Right kidney (tissue), 9 donors: ENCODE measurements at places on chromosomes 2 and 18.
A peak's percentile ranks its signal among the peaks of the same experiment; 100 is the strongest.

DNA sequence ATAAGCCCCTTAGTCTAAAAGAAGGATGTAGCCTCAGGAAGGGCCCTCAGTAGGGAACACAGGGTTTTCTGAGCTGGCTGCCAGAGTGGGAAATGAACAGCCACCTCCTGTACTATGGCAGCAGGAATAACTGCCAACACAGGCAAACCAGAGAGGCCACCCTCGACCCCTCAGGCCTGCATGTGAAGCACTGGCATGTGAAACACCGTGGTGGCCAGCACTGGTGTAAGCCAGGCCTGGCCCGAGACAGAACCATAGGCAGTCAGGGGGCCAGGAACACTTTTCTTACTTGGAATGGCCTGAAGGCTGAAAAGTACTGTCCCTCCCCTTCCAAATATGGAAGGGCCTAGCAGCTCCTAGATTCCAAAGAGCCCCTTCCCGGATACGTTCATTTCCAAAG lies 28.2 kb downstream of the SFXN5 start:
- DNase-seq: no peak

DNA sequence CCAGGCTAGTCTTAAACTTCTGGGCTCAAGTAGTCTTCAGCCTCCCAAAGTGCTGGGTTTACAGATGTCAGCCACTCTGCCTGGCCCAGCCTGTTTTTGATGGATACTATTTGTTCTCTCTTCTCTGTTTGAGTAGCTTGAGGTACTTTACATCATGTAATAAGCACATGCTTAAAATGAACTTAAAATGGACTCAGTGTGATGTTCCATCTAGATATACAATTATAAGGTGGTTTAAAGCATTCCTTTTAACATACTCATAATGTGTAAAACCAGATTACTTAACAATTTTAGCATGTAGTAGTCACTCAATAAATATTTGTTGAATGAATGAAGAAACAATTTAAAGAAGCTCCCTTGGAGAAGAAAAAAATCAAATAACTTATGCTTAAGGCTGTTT lies 9.6 kb downstream of the PTPRM start:
- no peak for DNase-seq

DNA sequence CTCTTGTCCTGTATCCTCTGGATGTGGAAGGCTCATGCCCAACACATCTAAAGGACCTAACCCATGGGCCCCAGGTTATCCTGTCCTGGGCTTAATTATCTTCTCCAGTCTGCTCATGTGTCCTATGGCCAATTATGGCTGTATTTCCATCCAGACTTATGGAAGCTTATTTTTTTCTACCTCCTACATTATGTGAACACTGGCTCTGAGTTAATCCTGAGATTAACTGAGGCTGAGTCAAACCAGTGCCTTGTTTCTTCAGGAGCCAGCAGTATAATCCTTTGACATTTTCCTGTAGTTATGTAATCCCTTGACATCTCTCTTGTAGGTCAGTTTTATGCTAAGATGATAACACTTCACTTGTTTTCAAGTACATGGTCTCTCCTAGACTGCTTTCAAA lies 213.6 kb downstream of the PMAIP1 start:
- no peak for DNase-seq

DNA sequence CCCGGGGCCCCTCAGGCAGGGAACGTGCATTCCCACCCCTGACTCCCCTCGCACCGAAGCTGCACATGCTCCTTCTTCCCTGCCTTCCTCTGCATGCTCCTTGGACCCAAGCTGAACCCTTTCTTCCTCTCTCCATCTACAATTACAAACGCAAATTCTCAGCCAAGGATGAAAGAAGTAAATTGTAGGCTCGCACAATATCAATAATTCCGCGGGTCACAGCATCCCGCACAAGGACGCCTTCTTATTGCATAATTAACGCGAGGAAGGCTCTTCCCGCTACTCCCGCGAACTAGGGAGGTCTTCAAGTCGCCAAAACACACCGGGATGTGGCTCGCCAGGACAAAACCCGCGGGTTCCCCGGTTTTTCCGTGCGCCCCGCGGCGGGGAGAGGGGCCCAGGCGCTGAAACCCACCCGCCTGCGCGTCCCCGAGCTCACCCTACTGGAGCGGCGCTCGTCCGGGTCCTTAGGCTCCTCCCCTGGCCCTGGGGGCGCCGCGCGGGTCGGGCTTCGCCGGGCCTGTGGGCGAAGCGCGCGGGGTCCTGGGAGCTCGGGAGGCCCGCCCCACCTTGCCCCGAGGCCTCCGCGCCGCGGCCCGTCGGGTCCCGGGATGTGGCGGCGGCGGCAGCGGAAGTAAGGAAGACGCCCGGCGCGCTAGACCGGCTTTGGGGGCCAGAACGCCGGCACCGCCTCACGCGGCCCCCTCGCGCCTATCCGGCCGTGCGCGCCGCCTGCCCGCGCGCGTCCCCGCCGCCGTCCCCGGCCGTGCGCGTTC lies at the start of gene CHST10:
TSS of gene CHST10 (minus strand) at position 734 of the 776 bp plus-strand sequence. CDS start 10,993 bp downstream, outside the sequence.
- peak; percentile 92 for DNase-seq

- no peak for DNase-seq
Measured at GRCh38 chr18:66048406-66048805, 297.6 kb downstream of the CDH7 start.

DNA sequence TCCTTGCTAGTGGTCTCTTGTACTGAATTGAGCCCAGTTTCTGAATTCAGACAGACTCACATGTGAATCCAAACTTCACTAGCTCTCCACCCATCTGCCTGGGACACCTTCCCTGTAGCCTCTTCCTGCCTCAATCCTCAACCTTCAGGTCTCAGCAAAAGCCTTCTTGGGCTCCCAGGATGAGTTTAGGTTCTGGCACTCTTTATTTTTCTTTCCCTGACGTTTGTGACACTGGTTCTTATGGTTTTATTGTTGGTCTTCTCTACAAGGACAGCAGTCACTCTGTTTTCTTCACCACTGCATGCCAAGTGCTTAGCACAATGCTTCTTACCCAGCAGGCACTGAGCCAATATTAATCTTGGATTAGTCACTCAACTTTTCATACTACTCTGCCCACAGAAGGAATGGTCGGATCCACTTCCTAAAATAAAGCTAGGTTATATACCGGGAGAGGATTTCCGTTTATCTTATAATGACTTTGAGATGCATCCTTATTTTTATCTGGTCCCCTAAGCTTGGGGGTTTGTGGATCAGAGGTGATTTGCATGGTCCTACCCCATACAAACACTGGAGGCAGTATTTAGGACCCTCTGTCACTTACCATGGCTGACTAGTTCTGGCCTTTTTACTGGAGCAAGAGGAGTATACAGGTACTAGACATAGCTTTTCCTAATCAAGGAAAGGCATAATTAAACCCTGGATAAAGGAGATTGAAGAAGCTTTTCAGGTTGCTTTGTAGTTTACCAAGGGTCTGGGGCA lies 186.3 kb downstream of the MYCN start:
- no peak for DNase-seq

DNA sequence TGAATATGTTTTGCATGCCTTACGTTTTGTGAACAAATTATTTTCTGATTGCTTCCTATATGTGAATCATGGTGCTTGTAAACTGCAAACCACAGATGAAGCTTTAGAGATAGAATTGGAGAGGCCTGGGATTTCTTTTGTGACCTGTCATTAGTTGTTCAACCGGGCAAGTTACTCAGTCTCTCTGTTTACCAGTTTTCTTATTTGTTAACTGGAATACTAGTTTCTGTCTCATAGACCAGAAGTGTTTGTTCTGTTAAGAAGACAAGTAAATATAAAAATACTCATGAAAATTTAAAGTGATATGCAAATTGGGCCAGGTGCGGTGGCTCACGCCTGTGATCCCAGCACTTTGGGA lies 27.3 kb downstream of the DGKD start:
- DNase-seq: no peak

DNA sequence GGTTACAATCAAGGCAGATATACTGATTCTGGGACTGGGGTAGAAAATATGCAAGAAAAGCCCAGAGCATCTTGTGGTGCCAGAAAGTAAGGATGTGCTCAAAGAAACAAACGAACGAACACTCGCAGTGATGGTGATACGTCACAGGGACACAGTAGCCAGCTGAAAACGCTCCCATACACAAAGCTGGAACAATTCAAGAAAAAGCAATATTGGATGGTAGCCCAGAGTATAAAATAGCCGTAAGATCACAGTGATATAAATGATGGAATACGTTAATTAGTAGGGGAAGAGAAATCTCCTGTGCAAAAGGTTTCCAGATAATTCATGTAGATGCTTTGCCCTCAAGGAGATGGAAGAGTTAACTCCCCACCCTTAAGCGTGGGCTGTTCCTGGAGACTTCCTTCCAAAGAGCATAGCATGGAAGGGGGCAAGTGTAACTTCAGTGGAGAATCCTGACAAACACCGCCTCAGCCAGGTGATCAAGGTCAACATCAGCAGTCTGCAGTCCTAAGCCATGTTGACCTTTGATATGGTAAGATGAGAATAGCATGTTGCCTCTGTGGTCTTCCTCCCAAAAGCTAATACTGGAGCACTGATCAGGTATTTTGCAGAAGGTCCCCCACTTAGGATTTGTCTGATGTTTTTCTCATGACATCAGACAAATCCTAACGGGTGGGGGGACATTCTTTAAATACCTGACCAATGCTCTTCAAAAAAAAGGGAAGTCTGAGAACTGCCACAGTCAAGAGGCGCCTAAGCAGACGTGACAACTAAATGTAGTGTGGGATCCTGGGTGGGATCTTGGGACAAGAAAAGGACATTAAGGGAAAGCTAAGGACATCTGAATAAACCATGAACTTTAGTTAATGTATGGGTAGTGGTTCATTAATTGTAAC lies 99.0 kb downstream of the NCK2 start:
- DNase-seq: no peak

GRCh38 chr18:23710068-23710527 lies 20.8 kb downstream of the LAMA3 start:
- DNase-seq: no peak

GRCh38 chr2:220076734-220077133 lies 449.3 kb downstream of the SLC4A3 start:
- DNase-seq: no peak

- DNase-seq: no peak
Measured at GRCh38 chr2:214489702-214490101, 78.8 kb downstream of the VWC2L start.

DNA sequence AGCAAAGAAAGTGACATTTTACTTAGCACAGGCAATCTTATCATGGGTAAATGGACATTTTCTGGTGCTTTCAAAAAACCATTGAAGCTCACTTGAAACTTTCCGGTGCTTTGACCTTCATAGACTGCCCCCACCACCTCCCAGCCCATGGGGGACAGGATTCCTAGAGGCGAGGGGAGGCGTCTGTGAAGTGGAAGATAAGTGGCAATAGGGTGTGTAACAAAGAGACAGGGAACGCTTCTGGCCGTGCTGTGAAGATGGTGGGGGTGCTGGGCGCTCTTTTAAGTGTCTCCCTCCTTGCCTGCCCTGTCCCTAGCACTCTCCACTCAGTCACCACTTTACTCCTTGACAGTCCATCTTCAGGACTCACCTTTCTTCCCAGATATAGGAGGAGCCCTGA lies 23.4 kb upstream of the GMPPA start:
- no peak for DNase-seq

DNA sequence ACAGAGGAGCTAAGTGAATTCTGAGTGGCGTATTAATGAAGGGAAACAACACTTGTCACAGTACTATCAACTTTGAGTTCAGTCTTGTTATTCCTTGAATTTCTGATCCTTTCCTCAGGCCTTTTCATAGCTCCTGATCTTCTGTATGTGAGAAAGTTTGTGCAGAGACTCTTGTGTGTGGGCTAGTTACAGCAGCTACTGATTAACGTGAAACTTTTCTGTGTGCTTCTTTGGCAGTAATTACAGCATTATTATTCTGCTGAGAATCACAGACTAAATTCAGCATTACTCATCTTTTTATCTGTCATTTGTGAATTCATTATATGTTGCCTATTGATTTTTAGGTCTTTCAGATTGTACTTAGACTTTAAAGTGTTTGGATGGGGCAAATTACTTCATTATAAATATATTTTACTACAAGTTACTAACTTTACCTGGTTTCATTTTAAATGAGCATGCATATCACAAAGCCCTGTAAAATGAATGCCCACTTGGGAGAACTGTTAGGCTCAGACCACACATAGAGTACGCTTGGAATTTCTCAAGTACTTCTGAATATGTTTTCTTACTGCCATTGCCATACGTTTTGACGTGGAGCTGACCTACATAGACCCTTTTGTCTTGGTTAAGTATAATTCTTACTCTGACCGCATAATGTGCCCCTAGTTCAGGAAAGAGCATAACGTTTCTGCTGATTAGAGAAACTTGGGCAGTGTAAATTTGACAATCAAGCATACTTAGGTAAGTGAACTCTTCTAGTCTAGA lies 36.2 kb downstream of the CREB1 start:
- no peak for DNase-seq

GRCh38 chr2:46175419-46175818 lies 121.8 kb upstream of the EPAS1 start:
- no peak for DNase-seq

- DNase-seq: no peak
Measured at GRCh38 chr2:235769046-235769445, 275.2 kb downstream of the AGAP1 start.

DNA sequence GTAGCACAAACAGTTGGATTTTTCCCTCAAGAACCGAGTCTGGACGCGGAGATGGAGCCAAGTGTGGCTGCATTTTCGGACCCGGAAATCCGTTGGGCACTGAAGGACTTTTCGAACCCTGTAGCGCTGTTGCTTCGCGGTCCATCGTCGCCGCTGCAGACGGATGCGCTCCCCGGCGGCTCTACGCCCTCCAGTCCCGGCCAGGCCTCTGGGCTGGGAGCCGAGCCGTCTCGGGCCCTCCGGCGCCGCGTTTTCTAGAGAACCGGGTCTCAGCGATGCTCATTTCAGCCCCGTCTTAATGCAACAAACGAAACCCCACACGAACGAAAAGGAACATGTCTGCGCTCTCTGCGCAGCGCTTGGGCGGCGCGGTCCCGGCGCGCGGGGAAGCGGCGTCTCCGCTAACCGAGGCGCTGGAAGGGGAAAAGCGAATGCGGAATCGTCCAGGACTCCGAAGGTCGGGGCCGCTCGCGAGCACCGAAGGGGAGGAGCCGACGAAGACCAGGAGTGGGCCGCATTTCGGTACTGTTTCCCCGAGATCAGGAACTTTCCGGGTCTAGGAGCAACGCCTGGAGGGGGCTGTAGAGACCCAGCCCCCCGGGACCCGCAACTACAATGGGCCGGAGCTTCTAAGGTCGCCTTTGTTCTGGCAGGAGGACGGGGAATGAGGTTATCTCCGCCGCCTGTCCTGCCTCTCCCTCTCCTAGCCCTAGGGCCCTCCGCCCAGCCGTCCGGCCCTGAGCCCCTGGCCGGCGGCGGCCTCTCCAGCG lies 3.2 kb downstream of the EMX1 start:
- DNase-seq: peak; percentile 83

- no peak for DNase-seq
Measured at GRCh38 chr2:43444989-43445645, 150.7 kb downstream of the THADA start.

GRCh38 chr18:74836296-74837139 lies 238.8 kb downstream of the ZNF407 start:
- DNase-seq: no peak

- DNase-seq: no peak
Measured at GRCh38 chr2:54366487-54367280, 89.4 kb upstream of the SPTBN1 start.
